ENCODE measurements at places on chromosomes 7 and 10.

GRCh38 chr7:1268866-1269265 lies 36.2 kb downstream of the UNCX start:
- DNase-seq: no peak

- DNase-seq: peak; percentile 80
Measured at GRCh38 chr7:120805636-120806388, 52.1 kb downstream of the TSPAN12 start.

- DNase-seq: no peak
Measured at GRCh38 chr10:110966146-110966545, 46.7 kb downstream of the SHOC2 start.

- DNase-seq: peak; percentile 82
Measured at GRCh38 chr7:121798896-121799295, 74.1 kb upstream of the PTPRZ1 start.

DNA sequence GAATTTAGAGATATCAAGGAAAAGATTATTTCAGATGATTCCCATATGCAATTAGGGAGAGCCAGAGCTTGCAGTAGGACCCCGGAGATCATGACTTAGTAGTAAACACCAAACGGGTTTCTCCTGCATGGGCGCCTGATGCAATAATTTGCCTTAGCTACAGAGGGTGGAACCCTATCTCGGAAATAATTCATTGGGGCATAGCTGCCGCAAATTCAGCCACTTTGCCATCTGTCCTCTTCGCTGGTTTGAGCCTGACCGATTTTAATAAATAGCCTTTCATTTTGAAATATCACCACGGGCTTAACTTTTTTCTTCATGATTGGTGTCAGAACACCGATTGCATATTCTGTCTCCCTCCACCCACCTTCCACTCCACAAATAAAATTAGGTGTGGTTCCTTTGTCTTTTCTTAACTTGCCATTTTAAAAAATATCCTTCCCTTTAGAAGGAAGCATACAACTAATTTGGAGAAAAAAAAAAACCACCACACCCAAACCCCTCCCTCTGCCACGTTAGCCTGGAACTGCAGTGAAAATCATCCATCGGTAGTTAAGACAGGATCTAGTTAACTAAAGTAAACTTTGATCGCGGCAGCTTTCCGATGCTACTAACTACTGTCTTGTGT lies 1.4 kb downstream of the GARS1 start:
- peak; percentile 15 for DNase-seq

DNA sequence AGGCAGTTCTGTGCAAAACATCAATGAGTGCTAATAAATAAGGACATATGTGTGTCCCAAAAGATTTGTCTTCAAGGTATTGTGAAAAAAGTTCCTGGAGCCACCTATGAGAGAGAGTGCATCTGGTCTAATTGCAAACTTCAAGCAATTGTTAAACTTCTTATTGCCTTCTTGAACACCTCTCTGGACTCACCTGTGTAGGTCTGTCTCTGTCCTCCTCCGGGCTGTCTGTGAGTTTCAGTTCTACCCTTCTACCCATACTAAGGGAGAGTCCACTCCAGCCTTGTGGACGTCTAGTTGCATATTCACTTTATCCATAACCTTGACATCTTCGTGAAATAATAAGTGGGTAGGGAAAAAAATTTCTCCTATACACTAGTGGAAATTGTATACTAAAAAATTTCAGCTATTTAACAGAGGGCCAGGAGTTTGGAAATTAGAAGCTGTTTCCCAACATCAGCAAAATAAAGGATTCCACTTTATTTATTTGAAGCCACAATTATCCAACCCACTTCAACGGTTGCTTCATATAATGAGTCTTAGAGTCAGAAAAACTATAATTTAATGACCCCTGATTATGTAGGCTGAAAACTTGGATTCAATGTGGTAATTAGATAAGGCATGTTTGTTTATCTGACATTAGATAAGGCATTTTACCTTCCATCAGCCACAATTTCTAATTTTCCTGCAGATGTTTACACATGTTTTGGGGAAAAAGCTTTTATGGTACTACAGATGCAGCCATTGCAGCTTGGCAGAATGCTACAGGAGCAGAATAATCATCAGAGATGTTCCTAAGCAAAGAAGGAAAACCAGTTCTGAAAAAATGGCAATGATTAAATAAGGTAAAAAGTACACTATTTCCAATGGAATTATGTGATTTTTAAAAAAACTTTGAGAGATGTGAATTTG lies 150.8 kb upstream of the FAM3C start:
- no peak for DNase-seq

DNA sequence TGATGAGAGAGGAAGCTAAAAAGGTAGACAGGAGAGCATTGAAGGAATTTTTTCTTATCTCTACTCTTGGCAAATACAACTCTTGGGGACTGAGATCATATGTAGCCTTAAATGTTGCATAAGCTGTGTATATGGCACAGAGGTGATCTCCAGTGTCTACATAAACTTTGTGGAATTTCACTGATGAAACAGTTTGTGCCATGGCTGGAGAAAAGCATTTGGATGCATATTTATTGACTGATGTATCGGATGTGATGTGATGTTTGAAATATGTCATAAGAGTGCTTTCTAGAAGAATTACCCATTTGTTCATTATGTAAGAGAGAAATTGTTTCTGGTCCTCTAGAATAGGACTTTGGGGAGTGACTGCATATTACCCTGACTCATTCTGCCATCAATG lies 244.9 kb upstream of the LRRTM3 start:
- DNase-seq: no peak

DNA sequence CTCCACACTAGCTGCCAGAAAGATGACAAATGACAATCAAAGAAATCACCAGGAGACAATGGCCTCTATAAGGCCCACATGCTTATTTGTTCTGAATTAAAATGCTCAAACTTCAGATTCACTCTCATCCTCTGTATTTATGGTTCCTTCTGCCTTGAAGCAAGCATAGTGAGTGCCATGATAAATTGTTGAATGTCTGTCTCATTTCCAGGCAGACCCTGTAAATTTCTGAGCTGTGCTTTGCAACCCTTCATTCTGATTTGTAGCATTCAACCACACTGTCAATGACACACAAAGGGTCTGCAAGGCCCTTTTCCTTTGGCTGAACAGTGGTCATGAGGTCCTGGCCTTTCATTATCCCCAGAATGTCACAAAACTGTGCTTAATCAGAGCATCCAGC lies 506.6 kb upstream of the GHITM start:
- DNase-seq: peak; percentile 22

GRCh38 chr7:55569797-55570196 lies 2.5 kb downstream of the VOPP1 start:
- no peak for DNase-seq

DNA sequence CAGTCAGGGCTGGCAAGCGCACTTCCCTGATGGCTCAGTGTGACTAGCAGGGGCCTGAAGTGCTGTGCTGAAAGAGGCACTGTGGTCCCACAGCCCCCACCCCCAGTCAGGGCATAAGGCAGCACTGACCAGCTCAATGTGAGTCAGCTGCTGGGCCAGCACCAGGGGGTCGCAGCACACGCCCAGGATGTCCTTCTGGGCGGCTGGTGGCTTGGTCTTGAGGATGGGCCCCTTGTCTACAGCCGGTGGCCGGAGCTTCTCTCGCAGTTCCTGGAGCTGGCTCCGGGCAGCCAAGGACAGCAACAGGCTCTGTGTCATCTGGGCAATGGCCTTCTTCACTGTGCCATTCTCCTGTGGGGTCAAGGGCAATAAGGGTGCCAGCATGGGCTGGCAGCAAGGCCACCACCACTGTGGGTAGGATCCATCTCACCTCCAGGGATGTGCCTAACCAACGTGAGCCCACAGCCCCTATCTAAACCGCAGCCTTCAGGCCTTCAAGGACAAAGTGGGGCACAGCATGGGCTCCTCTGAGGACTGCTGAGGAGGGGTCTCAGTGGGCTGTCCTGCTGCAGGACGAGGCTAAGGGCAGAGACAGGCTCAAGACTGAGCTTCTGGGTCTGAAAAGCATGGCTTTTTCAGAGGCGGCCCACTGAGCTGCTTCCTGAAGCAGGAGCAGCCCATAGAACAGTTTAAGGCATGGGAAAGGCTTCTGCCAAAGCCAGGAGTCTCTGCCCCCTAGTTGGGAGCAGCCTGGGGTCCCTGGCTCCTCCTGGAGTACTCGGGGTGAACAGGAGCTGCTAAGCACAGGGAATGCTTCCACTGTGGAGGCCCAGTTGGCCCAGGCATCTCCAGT lies 62.5 kb downstream of the CSGALNACT2 start:
- no peak for DNase-seq

- DNase-seq: no peak
Measured at GRCh38 chr7:28958980-28959347, 834 bp upstream of the TRIL start.

DNA sequence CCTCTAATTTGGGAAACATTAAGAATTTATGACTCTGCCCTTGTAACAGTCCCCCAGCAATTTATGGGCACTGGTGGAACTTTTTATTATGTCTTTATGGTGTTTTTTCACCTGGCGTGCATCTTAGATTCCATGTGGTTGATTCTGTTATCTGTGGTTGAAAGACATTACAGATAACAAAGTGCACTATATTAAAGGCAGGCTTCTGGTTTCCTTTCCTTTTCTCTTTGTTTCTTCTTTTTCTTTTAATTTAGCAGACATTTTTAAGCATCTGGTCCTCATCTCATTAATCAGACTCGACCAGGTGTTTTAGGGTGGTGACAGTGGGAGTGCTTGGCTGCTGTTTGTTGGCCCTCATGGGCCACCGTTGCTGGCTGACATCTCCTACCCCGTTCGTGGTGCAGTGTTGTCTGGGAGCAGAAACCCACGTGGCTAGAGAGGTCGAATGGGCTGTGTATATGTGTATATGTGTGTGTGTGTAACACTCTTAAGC lies 77.4 kb downstream of the LRMDA start:
- DNase-seq: no peak

GRCh38 chr10:75037171-75038153 lies 74.0 kb upstream of the SAMD8 start:
- DNase-seq: no peak

GRCh38 chr10:87782721-87783120 lies 35.3 kb downstream of the ATAD1 start:
- no peak for DNase-seq

DNA sequence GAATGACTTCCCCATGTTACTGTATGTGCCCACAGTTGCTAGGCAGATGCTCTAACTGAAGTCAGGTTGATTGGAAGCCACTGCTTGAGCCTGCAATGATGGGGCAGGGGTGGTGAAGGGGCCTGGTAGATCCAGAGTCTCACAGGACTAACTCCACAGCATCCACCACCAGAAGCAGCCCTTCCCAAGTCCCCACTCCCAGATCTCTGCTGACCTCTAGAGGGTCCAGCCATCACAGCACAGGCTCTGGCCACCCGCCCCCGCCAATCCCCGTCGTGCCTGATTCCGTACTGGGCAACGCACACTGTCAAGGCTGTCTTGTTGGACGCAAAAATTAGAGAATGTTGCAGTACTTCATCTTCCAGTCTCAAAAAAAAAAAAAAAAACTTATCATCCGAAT lies 136.8 kb upstream of the PDE1C start:
- peak; percentile 69 for DNase-seq

DNA sequence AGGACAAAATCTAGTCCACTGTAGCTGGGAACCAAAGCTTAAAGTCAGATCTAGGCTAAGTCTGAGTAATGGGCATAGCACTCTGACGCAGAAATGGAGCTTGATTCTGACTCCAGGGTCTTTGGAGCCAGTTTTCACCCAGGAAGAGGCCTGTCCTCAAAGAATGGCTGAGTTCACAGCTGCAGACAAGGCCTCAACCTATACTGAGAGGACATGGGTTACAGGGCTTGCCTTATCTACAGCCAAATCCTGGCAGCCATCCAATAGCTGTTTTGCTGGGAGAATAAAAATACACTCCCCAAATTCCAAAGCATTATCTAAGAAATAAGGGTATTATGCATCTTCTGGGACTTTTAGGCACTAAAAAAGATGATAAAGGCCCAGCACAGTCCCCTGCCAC lies 154.8 kb downstream of the RAPGEF5 start:
- no peak for DNase-seq

GRCh38 chr10:60679388-60679990 lies 98.8 kb upstream of the CDK1 start:
- no peak for DNase-seq

DNA sequence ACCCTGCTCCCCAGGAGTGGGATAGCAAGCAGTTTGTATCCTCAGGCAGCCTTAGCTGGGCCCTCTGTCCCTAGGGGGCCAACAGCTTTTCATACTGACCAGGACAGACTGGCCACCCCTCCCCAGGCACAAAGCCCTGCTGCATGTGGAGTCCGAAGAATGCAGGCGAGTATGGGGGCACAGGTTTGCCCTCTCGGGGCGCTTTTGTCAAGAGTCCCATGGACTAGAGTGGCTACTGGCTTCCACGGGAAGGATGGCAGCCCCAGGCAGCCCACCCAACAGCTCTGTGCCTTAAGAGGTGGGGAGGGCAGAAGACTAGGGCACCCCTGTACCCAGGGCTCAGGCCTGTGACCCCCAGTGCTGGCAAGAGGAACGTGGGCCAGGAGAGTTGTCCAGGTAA lies 10.7 kb downstream of the CXCL12 start:
- DNase-seq: no peak

DNA sequence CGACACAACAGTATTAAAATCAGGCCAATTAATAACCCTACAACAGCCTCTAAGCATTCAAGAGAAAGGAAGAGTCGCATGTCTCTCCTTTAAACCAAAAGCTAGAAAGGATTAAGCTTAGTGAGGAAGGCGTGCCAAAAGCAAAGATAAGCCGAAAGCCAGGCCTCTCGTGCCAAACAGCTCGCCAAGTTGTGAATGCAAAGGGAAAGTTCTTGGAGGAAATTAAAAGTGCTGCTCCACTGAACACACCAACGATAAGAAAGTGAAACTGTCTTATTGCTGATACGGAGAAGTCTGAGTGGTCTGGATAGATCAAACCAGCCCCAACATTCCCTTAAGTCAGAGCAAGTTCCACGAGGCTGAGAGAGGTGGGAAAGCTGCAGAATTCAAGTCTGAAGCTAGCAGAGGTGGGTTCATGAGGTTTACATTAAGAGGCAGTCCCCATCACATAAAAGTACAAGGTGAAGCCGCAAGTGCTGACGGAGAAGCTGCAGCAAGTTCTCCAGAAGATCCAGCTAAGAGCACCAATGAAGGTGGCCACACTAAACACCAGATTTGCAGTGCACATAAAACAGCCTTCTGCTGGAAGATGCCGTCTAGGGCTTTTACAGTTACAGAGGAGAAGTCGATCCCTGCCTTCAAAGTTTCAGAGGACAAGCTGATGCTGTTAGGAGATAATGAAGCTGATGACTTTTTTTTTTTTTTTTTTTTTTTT lies 194.8 kb downstream of the MAD1L1 start:
- DNase-seq: no peak

- no peak for DNase-seq
Measured at GRCh38 chr10:1467334-1468076, 269.8 kb downstream of the ADARB2 start.

DNA sequence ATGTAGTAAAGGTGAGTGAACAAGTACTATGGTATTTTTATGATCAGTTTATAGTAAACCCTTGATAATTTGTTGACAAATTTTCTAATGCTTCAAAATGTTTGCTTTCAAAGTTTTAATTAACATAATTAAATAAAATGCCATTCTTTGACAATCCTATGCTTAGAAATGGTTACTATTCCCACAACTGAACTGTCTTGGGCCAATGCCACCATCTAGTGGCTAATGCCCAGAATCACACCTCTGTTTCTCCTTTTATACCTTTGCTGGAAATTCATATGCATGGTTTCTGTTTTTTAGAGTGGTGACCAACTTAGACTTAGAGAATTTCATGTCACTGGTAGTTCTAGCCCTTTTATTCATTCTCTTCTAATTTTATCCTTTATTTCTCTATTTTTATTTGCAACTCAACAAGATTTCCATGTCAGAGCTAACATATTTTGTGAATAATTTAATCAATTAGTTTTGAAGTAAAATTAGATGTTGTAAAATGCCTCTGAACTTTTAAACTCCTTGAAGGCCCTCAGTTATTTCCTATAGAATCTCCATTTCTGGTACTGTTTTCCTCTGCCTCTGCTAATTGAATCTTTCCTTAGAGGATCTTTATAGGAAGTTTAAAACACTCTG lies 31.1 kb downstream of the PCGF5 start:
- peak; percentile 60 for DNase-seq
